ENCODE measurements at places on chromosomes 11 and 22.

GRCh38 chr11:46277622-46278386 lies at the start of gene CREB3L1:
Gene CREB3L1, plus strand, starts transcription at chr11:46277662. Its CDS starts 450 bp downstream, at chr11:46278112.
- no peak for DNase-seq

GRCh38 chr11:129885381-129885780 lies 10.0 kb downstream of the NFRKB start:
- no peak for DNase-seq

DNA sequence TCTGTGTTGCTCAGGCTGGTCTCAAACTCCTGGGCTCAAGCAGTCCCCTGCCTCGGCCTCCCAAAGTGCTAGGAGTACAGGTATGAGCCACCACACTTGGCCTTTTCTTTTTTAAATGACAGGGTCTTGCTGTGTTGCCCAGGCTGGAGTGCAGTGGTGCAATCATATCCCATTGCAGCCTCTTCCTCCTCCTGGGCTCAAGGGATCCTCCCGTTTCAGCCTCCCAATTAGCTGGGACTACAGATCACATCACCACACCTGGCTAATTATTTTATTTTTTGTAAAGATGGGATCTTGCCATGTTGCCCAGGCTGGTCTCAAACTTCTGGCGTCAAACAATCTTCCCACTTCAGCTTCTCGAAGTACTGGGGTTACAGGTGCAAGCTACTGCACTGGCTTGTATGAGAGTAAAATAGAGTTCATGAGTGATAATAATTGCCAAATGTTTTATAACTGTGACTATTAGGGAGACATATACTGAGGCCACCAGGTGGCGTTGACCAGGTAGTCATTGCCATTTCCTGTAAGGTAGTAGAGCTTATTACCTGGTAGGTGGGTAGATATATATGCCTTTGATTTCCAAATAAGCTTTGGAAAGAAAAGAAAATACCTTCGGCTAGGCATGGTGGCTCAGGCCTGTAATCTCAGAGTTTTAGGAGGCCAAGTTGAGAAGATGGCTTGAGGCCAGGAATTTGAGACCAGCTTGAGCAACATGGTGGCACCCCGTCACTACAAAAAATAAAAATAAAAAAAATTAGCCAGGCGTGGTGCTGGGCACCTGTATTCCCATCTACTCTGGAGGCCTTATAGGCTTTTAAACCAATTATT lies 5.4 kb downstream of the FDX1 start:
- DNase-seq, result no peak

GRCh38 chr11:57479021-57479663 lies 18.8 kb downstream of the RTN4RL2 start:
- DNase-seq, result no peak

GRCh38 chr11:2996976-2997375 lies 4.8 kb upstream of the NAP1L4 start:
- peak; percentile 66 for DNase-seq

DNA sequence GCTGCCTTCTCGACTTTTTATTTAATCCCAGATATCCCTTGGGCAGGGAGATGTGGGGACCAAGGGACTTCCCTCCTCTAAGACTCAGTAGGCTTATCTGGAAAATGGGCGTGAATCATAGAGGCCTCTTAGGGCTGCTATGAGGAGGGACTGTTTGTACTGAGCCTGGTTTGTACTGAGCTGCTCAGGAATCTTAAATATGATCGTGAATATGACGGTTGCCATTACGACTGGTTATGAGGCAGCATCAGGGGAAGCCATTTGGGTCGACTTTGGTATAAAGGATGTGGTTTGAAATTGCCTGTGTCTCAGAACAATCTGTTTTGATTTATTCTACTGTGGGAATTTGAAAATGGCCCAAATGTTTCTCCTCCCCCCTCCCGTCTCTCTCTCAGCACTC lies 20.6 kb downstream of the TSPAN18 start:
- DNase-seq, result no peak
